ENCODE measurements at places on chromosomes 6 and 20. TPM values are rescaled to one million over a fixed set of nuclear protein-coding genes. Genes with fewer than 3 reads are reported as not detected.

Gene FKBP1C
- 0.52 TPM for total RNA-seq

Gene UBE2C
- total RNA-seq: 2.4 TPM

Gene IL17F
- total RNA-seq: not detected

Gene BMP5
- not detected for total RNA-seq

Gene HCK
- not detected for total RNA-seq

Gene SLC22A3
- not detected for total RNA-seq

Gene HECA
- total RNA-seq: 15.0 TPM

Gene GGTLC1
- not detected for total RNA-seq

Gene MEI4
- total RNA-seq: not detected

Gene SIRPB1
- total RNA-seq: 0.19 TPM

Gene SAPCD1
- total RNA-seq: not detected

Gene DLK2
- total RNA-seq: 3.3 TPM

Gene RSPH4A
- 1.2 TPM for total RNA-seq

Gene GCLC
- total RNA-seq: 7.8 TPM

Gene ADGRB3
- total RNA-seq: 0.13 TPM

Gene OR2J3
- not detected for total RNA-seq

Gene PCMT1
- 114 TPM for total RNA-seq

Gene FAM210B
- 42.6 TPM for total RNA-seq

Gene BAK1
- total RNA-seq: 27.3 TPM

Gene CRISP3
- total RNA-seq: not detected

Gene COL11A2
- total RNA-seq: 0.96 TPM

Gene RGS17
- total RNA-seq: 6.7 TPM

Gene LPA
- not detected for total RNA-seq

Gene MOXD1
- total RNA-seq: 6.5 TPM

Gene DEFB132
- total RNA-seq: not detected

Gene LY6G6C
- not detected for total RNA-seq

Gene IL20RA
- total RNA-seq: 6.7 TPM

Gene TSPO2
- not detected for total RNA-seq

Gene OLIG3
- not detected for total RNA-seq

Gene TGM3
- not detected for total RNA-seq

Gene GPR6
- total RNA-seq: not detected

Gene BMP7
- total RNA-seq: not detected

Gene COX4I2
- not detected for total RNA-seq

Gene PSORS1C1
- total RNA-seq: 0.21 TPM

Gene RIPOR3
- total RNA-seq: 0.16 TPM

Gene OGFRL1
- total RNA-seq: 27.1 TPM

Gene ALDH8A1
- not detected for total RNA-seq

Gene PLAGL1
- 9.7 TPM for total RNA-seq

Gene SLC12A5
- total RNA-seq: not detected

Gene HLA-C
- total RNA-seq: 348 TPM

Gene CUL9
- 20.7 TPM for total RNA-seq

Gene C4B
- total RNA-seq: 6.7 TPM

Data from myocyte (in vitro differentiated cells).